ENCODE measurements at places on chromosomes 1 and 21.

DNA sequence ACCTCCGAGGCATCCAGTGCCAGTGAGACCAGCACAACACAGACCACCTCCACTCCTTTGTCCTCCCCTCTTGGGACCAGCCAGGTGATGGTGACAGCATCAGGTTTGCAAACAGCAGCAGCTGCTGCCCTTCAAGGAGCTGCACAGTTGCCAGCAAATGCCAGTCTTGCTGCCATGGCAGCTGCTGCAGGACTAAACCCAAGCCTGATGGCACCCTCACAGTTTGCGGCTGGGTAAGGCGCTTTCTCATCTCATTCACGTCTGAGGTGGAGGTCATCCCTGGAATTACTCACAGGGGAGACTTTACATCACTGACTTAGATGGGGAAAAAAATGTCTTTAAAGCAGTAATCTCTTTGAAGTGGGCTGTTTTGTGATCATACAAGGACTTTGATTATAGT lies 106.3 kb downstream of the CD247 start:
- no peak for DNase-seq
- no peak overlapping the region for H3K27ac ChIP-seq
- no peaks in the 10 kb centered on the region for H3K27me3 ChIP-seq
- H3K36me3 ChIP-seq, result peaks cover 29% of the 10 kb centered on the region
- H3K4me1 ChIP-seq, result no peaks in the 10 kb centered on the region
- H3K4me3 ChIP-seq, result no peak overlapping the region

GRCh38 chr1:98429965-98430443 lies 231.5 kb upstream of the SNX7 start:
- no peaks in the 10 kb centered on the region for H3K36me3 ChIP-seq
- no peaks in the 10 kb centered on the region for H3K4me1 ChIP-seq
- no peak overlapping the region for H3K27ac ChIP-seq
- peaks cover 3% of the 10 kb centered on the region for H3K27me3 ChIP-seq
- no peak overlapping the region for H3K4me3 ChIP-seq

- H3K27me3 ChIP-seq, result no peaks in the 10 kb centered on the region
- no peak overlapping the region for H3K27ac ChIP-seq
- H3K4me1 ChIP-seq, result no peaks in the 10 kb centered on the region
- peaks cover 46% of the 10 kb centered on the region for H3K36me3 ChIP-seq
- no peak overlapping the region for H3K4me3 ChIP-seq
Measured at GRCh38 chr1:211975152-211975941, 60.0 kb downstream of the INTS7 start.

GRCh38 chr1:30508611-30509010 lies 214.8 kb downstream of the MATN1 start:
- H3K4me1 ChIP-seq, result no peaks in the 10 kb centered on the region
- H3K27me3 ChIP-seq, result peaks cover 2% of the 10 kb centered on the region
- H3K27ac ChIP-seq, result no peak overlapping the region
- H3K4me3 ChIP-seq, result no peak overlapping the region
- H3K36me3 ChIP-seq, result no peaks in the 10 kb centered on the region

DNA sequence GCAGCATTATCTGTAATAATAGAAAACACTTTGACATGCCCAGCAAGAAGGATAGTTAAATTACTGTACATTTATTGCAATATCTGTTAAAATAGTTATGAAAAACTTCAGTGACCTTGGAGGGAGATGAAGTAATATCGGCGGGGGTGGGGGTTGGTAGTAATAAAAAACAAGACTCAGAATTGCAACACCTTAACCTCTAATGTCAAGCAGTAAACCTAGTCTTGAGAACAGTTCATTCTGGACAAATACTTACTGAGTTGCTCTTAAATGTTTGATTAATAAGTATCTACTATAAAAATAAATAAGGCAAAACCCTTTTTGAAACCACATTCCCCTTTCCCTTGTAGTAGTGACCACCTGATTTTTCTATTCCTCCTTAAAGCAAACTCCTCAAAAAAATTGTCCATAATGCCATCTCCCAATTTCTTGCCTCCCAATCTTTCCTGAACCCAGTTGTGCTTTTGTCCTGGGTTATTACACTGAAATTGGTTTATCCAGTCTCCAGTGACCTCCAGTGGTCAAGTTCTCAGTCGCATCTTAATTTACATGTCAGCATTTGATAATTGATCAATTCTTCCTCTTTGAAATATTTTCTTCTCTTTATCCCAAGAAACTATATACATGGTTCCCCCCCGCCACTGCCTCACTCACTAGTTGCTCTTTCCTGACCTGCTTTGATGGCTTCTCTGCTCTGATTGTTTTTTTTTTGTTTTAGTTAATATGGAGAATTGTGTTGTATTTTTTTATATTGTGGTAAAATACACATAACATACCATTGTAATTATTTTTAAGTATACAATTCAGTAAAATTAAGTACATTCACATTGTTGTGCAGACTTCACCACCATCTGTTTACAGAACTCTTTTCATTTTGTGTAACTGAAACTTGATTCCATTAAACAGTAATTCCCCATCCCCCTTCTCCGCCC lies 36.8 kb downstream of the RAP1A start:
- peaks cover 71% of the 10 kb centered on the region for H3K4me1 ChIP-seq
- peaks cover 13% of the 10 kb centered on the region for H3K36me3 ChIP-seq
- no peaks in the 10 kb centered on the region for H3K27me3 ChIP-seq

GRCh38 chr1:197737916-197738315 lies 37.4 kb downstream of the DENND1B start:
- H3K4me3 ChIP-seq, result no peak overlapping the region
- no peaks in the 10 kb centered on the region for H3K27me3 ChIP-seq
- H3K36me3 ChIP-seq, result no peaks in the 10 kb centered on the region
- no peak for DNase-seq
- no peak overlapping the region for H3K27ac ChIP-seq
